Stimulated activated CD8-positive, alpha-beta memory T cell treated with anti-CD3 and anti-CD28 coated beads, Interleukin-7, amount 100 ng/mL, for 24 hours (primary cell): ENCODE measurements at places on chromosomes 11 and 22.

DNA sequence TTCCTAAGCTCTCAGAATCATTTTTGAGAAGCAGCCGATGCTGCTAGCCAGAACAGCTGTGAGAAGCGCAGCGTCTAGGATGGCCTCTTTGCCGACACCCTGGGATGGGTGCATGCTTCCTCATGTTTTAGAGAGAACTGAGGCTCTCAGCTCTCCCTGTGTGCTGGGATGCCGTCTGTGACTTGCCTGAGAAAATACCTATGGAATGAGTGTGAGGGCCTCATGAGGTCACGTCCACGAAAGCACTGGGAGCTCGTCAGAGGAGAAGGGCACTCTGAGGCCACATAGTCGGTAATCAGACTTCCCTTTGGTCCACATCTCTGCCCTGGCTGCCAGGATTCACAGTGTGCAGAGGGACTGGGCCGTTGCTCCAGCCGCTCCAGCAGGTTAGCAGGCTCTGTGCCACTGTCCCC is 54.7 kb downstream of the MICAL3 start:
- no peak for DNase-seq

- DNase-seq: no peak
These were observed 46.3 kb upstream of the SEZ6L start for GRCh38 chr22:26122920-26123468.

- DNase-seq: no peak
These were observed 186.8 kb downstream of the ETS1 start for GRCh38 chr11:128400382-128401203.

DNA sequence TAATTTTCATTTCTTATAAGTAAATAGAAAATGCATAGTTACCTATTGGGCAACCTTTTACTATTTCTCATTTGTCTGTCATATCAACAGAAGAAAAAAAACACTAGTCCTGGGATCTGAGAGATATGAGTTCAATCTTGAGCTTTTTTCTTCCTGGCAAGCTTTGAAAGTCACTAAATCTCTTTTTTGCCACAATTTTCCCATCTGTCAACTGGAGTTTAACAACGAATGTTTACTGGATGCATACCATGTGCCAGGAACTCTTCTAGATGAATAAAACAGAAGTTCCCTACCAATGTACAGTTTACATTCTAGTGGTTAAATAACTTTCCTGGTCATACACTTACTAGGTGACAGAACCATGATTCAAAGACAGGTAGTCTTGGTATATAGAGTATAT is 31.0 kb downstream of the FSHB start:
- no peak for DNase-seq

GRCh38 chr11:88282747-88283515 is 54.6 kb downstream of the CTSC start:
- DNase-seq: no peak

- no peak for DNase-seq
These were observed 90.2 kb downstream of the PLEKHA7 start for GRCh38 chr11:16923987-16924386.

GRCh38 chr11:117453886-117454563 is 126.4 kb downstream of the CEP164 start:
- no peak for DNase-seq

- no peak for DNase-seq
These were observed 64.1 kb downstream of the HORMAD2 start for GRCh38 chr22:30144391-30144790.

GRCh38 chr22:37627545-37627944 is 11.9 kb upstream of the SH3BP1 start:
- DNase-seq: no peak

DNA sequence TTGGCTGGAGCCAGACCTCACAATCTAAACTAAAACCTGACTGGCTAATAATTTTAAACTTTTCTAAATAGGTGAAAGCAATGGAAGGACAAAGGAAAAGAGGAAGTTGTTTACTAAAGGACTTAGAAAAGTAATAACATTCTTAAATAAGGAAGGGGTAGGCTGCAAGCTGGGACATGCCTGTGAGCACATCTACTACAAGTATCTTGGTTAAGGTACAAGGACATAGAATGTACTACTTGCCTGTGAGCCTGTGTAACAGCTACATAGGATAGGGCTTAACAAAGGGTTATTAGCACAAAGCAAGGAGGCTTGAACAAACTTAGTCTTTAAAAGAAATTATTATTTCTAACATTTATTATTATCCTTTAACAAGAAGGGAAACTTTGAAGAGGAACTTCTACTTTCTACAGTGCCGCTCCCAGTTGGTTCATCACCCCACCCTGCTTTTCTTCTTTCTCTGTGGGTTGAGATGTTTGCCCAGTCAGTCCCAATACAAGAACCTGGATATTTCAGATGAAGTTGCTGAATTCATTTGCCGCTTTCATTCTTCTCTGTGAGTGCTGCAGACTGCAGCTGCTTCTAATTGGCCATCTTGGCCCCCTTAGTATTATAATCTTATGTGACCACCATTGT is 87.5 kb downstream of the PRMT3 start:
- DNase-seq: no peak

DNA sequence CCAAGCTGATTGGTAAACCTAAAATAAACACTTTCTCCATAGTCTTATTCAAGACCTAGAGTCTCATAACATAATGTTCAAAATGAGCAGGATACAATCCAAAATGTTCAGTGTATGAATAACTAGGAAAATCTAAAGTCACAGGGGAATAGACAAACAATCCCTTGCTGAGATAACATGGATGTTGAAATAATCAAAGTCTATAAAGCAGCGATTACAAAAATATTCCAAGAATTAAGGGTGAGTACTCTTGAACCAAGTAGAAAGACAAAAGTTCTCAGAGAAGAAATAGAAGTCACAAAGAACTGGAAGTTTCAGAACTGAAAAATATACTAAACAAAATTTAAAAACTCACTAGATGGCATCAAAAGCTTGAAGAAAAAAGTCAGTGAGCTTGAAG is 561.0 kb downstream of the INSC start:
- DNase-seq: no peak

GRCh38 chr11:21260101-21260500 is 590.7 kb downstream of the NELL1 start:
- DNase-seq: no peak

DNA sequence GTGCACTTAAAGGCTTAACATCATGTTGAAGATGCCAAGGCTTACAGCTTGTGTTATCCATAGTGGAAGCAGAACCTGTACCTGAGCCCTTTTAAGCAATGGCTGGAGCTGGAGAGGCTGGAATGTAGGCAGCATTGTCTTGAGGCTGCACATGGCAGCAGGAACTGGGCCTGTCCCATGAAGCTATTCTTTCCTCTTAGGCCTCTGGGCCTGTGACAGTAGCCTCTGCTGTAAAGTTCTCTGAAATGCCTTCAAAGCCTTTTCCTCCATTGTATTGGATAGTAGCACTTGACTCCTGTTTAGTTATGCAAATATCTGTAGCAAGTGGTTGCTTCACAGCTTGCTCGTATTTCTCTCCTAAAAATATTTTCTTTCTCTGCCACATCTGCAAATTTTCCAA is 127.4 kb upstream of the ANO5 start:
- DNase-seq: no peak
